ENCODE measurements at places on chromosomes 4 and X.
A peak's percentile ranks its signal among the peaks of the same experiment; 100 is the strongest.

- DNase-seq, result no peak
Observed at GRCh38 chr4:40327340-40327739, 7.8 kb upstream of the CHRNA9 start.

GRCh38 chr4:164239976-164240375 is 514.0 kb upstream of the SMIM31 start:
- no peak for DNase-seq

GRCh38 chrX:11197671-11198070 is 86.5 kb downstream of the HCCS start:
- DNase-seq, result no peak

- no peak for DNase-seq
Observed at GRCh38 chr4:8086783-8087445, 71.7 kb downstream of the ABLIM2 start.

DNA sequence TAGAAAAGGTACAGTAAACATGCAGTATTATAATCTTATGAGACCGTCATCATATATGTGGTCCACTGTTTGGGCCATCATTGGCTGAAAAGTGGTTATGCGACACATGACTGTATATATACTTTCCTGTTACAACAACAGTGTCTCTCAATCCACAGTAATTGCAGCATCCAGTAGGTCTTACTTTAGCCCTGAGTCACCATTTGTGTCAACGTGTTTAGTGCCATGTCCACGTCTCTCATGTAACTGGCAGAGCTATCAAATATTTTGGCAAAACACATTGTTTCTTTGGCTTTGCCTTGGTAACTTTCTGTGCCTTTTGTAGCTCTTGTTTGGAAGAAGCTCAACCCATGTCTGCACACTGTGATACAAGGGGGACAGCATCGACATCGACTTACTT is 73.8 kb downstream of the CD38 start:
- DNase-seq, result no peak

GRCh38 chr4:117664706-117665444 is 369.4 kb upstream of the NDST3 start:
- no peak for DNase-seq

GRCh38 chrX:21427086-21427485 is 52.9 kb downstream of the CNKSR2 start:
- DNase-seq, result no peak

GRCh38 chr4:140059159-140059558 is 94.8 kb downstream of the MAML3 start:
- no peak for DNase-seq

GRCh38 chrX:37854748-37855147 is 7.4 kb upstream of the DYNLT3 start:
- no peak for DNase-seq

DNA sequence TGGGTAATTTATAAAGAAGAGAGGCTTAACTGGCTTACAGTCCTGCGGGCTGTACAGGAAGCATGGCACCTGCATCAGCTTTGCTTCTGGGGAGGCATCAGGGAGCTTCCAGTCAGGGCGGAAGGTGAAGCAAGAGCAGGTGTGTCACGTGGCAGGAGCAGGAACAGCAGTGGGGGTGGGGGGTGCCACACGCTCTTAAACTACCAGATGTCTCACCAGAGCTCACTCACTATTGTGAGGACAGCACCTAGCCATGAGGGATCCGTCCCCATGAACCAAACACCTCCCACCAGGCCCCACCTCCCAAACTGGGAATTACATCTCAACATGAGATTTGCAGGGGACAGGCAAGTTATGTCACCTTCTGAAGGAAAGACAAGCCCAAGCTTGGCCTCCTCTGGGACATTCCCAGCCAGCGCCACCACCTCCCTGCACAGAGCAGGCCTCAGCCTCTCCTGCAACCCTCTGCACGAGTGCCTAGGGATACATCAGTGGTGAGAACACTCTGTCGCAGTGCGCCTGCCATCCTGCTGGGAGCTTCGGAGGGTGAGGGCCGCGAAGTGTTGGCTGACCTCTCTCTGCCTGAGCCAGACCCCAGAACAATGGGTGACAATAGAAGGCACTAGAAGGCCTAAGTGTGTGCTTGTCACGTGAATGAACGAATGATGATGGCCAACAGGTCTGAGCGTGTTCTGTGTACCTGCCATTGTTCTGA is 244.3 kb downstream of the EVC2 start:
- DNase-seq, result no peak

DNA sequence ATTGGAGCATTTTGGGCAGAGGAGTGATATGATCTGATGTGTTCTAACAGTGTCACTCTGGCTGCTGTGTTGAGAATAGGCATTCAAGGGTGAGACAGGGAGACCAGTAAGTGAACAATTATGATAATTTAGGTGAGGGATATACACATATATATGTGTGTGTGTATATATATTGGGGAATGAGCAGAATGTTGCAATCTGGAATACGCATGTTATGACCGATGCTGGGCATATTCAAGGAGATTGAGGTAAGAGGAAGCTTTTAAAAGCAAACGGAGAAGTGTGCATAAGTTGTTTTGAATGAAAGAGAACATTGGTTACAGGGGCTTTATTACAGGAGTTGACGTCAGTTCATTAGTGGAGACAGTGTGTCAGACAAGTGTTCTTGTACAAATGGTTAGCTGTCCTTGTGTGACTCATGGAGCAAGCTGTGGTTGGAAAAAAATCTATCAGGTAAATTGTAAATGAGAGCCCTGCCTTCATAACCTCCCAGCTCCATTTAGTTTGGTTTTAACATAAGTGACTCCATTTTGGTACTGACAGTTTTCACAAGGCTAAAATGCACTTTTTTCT is 442.5 kb upstream of the LCORL start:
- no peak for DNase-seq

- no peak for DNase-seq
Observed at GRCh38 chr4:102775805-102776204, 15.0 kb upstream of the MANBA start.

DNA sequence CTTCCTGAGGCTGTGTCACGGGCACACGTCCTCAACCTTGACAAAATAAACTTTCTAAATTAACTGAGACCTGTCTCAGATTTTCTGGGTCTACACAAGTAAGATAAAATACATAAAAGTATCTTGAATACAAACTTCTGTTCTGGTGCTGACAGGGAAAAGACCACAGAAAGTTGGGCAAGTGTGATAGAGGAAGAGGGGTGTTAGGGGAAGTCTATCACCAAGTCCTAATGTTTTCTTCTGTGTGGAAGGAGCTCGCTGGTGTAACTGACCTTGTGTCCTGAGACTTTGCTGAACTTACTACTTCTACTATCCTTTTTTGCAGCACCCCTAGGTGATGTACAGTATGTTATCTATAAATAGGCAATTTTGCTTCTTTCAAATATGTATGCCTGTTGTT is 97.0 kb upstream of the STIM2 start:
- DNase-seq, result no peak

- peak; percentile 19 for DNase-seq
Observed at GRCh38 chrX:154401045-154401799, 3.0 kb downstream of the RPL10 start.
